ENCODE measurements at places on chromosomes 16 and 17. TPM values are rescaled to one million over a fixed set of nuclear protein-coding genes. Genes with fewer than 3 reads are reported as not detected.
A peak's percentile ranks its signal among the peaks of the same experiment; 100 is the strongest.

NR1D1 gene
- total RNA-seq = 7.9 TPM

KRT36 gene
- not detected for total RNA-seq

GOSR1 gene
- 54.8 TPM for total RNA-seq

BOLA2B gene
- total RNA-seq = 300 TPM

SARM1 gene
- 36.4 TPM for total RNA-seq

KRT12 gene
- total RNA-seq = not detected

ZNF646 gene
- total RNA-seq = 23.3 TPM

CACNG1 gene
- not detected for total RNA-seq

IRX6 gene
- total RNA-seq = not detected

- no peak for DNase-seq
Observed at GRCh38 chr16:20628213-20628612, 52.0 kb upstream of the ACSM2B start.

- no peak for DNase-seq
Observed at GRCh38 chr17:82687375-82687861, 11.1 kb downstream of the RAB40B start.

- no peak for DNase-seq
Observed at GRCh38 chr16:87691686-87692079, 74.1 kb downstream of the KLHDC4 start.

DNA sequence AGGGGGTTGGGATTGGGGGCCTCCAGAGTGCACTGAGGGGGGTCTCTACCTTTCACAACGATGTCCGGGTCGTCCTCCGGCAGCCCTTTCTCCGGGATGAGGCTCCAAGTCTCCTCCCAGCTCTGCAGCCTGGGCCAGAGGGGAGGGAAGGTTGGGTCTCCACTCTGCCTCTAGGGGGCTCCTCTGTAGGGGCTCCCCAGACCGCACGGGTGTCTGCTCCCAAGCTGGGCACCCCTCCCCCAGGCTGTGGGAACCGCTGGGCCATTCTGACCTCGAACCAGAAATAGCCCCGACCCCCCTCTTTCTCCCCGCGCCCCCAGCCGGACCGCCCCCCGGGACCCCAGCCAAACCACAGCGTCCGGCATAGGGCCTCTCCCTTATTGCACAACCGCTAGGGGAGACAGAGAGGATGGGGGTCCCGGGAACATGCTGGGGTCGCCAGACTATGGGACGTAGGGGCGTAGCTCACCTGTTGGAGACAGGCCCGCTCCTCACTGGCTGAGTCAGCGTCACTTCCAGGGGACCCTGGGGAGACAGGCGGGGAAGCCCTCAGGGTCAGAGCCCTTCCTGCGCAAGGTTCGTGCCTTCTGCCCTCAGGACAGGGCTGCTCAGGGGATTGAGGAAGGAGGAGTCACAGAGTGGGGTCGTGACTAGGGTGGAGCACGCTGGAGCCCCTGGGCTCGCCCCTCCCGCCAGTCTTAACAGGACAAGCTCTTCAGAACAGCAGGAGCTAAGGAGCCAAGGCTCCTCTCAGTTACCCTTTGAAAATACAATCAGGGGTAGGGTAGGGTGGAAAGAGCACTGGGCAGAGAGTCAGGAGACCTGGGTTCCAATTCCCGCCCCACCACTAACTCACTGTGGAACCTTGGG is 2.7 kb downstream of the PLEKHH3 start:
- DNase-seq = peak; percentile 73

DNA sequence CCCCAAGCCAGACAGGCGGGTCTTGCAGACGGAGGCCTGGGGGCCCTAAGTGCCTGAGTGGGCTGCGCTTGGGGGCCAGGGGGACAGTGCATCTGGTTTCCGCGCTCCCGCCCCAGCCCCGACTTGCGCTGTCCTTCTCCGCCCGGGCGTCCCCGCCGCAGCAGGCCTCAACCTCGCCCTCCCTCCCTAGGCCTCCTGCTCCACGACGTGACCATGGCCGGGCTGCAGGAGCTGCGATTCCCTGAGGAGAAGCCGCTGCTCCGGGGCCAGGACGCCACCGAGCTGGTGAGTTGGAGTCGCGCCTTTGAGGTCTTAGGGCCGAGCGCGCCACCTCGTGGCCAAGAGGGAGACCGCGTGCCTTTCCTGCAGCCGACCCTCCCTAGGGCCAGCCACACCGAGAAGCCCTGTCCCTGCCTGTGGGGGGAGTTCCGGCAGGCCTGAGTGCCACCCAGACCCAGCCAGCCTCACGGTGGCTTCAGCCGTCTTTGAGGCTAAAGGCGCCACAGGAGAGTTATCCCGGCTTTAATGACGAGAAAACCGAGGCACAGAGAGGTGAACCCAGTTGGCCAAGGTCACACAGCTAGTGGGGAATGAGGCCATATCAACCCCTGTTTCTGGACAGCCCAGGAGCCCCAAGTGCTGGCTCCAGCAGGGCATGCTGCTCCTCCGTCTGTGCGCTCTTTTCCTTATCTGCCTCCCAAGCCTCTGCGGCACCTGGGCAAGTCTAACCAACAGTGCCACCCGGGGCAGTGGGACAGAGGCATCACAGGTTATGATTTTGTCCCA is 12.2 kb upstream of the NDRG4 start:
- DNase-seq = peak; percentile 91

GRCh38 chr17:80822700-80823410 is 168.8 kb upstream of the CHMP6 start:
- DNase-seq = no peak

- DNase-seq = no peak
Observed at GRCh38 chr16:55487048-55487803, 8.2 kb downstream of the MMP2 start.

DNA sequence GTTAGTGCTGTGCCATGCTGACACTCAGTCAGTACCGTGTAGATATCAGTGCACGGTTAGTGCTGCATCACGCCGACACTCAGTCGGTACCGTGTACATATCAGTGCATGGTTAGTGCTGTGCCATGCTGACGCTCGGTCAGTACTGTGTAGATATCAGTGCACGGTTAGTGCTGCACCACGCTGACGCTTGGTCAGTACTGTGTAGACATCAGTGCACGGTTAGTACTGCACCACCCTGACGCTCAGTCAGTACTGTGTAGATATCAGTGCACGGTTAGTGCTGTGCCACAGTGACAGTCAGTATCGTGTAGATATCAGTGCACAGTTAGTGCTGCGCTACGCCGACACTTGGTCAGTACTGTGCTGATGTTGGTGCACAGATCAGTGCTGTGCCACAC is 102.8 kb upstream of the ZNF469 start:
- no peak for DNase-seq

- no peak for DNase-seq
Observed at GRCh38 chr16:55663765-55664677, 8.2 kb downstream of the SLC6A2 start.

GRCh38 chr16:27685807-27686206 is 135.9 kb downstream of the KATNIP start:
- DNase-seq = no peak

DNA sequence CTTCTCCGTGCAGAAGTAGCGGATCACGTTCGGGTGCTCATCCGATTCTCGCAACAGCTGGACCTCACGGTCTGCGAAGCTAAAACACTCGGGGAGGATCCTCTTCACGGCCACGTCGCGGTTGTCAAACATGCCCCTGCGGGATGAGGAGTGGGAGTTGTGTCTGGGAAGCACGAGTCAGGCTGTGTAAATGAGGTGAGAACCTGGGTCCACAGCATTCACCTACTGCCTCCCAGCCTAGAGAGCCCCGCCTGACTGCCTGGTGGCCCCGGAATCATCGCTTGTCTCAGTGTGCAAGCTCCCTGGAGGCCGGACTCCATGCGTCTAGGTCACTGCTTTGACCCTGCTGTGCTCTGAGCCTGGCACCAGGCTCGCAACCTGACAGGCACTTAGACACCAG is 33.9 kb upstream of the ICAM2 start:
- DNase-seq = no peak

DNA sequence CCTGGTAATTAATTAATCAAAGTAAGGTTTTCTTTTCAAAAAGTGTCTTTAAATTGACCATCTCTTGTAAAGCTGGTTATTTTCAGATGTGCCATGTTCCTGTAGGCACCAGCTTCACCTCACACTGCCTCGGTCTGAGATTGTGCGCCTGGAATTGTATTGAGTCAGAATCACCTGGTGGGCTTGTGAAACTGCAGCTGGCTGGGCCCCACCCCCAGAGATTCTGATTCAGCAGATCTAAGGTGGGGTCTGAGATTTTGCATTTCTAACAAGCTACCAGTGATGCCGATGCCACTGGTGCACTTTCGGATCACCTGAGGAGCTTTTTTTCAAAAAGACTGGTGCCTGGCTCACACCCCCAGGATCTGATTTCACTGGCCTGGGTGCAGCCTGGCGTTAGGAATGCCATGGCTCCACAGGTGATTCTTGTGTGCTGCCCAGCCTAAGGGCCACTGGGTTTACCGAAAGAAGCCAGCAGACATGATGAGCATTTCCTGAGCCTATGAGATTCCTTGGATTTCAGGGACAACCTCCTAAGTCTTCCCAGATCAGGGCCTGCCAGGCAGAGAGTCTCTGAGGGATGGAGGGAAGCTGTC is 59.2 kb upstream of the TOB1 start:
- no peak for DNase-seq

GRCh38 chr17:75463603-75464002 is 7.2 kb downstream of the TMEM94 start:
- DNase-seq = no peak

DNA sequence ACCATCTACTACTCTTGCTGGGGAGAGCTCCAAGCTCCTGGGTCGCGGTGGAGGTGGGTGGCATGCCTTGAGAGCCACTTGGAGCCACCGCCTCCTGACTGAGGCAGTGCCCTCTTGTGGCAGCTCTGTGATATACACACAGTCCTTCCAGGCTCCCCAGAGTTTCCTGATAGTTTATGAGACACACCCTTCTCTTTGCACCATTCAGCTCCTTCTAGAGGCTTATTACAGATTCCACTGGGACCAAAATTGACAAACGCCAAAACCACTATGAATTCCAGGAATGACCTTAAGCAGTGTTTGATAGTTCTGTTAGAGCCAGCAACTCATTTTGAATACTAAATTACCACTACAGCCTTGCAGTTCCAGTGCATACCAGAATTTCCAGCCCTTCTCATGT is 170.1 kb upstream of the CDH13 start:
- DNase-seq = peak; percentile 76

DNA sequence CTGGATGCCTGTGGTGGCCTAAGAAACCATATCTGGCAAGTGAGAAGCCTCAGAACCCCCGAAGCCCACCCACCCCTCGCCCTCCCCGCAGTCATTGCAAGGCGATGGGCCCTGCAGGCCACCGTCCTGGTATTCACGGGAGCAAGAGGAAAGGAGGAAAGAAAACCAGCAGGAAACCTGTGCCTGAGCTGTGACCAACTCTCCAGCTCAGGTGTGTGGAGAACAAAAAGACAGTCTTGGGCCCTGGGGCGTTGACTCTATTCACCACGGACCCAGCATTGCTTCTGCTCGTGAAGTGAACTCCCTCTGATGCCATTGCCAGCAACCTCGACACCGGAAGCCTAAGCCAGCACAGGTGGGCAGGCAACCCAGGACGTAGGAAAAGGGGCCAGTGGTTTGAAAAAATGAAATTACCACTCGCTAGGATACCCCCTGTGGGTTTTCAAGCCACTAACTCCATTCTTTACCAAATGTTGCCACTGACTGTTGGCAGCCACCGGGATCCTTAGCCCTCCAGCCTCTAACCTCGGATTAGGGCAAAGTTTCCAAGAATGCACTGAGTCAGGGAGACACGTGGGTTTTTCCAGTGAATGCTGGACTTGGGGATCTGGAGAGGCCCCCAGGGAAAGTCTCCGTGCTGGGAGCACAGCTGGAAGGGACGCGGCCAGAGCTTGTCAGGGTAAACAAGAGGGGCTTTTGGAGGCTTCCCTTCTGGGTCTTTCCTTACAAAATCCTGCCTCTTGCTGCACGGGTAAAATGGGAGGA is 25.1 kb downstream of the FA2H start:
- no peak for DNase-seq

GRCh38 chr17:48549914-48550501 is 5.1 kb upstream of the HOXB2 start:
- DNase-seq = no peak

DNA sequence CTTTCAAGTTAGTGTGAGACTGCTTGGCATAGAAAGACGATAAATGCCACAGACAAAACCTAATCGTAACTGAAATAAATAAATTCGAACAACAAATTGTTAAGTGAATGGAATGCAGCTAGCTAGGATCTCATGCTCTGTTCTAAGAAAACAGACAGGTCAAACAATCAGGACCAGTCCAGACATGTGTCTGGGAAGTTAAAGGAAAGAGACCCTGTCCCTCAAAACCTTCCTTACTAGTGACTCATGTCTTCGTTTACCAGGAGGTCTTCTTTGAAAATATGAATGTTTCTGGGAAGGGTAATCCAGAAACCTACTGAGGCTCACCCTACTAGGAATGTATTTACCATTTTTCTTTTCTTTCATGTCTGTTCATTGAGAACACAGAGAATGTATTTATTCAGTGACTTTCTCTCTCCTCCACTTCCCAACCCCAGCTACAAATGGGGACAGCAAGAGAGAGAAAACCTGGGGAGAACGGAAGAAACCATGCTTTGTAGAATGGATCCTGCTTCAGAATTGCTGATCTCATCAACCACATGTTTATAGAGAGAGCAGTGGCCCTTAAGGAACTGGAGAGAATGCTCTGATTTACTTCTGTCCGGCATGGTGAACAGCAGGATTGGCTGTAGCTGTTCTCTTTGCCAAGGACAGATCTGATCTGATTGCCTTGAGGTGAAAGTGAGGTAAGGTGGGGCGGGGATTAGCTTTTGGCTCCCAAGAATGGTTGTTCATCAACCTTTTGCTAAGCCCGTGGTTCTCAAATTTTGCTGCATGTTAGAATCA is 39.4 kb upstream of the DHX8 start:
- no peak for DNase-seq

- DNase-seq = no peak
Observed at GRCh38 chr16:31568577-31569359, 41.1 kb downstream of the AHSP start.

DNA sequence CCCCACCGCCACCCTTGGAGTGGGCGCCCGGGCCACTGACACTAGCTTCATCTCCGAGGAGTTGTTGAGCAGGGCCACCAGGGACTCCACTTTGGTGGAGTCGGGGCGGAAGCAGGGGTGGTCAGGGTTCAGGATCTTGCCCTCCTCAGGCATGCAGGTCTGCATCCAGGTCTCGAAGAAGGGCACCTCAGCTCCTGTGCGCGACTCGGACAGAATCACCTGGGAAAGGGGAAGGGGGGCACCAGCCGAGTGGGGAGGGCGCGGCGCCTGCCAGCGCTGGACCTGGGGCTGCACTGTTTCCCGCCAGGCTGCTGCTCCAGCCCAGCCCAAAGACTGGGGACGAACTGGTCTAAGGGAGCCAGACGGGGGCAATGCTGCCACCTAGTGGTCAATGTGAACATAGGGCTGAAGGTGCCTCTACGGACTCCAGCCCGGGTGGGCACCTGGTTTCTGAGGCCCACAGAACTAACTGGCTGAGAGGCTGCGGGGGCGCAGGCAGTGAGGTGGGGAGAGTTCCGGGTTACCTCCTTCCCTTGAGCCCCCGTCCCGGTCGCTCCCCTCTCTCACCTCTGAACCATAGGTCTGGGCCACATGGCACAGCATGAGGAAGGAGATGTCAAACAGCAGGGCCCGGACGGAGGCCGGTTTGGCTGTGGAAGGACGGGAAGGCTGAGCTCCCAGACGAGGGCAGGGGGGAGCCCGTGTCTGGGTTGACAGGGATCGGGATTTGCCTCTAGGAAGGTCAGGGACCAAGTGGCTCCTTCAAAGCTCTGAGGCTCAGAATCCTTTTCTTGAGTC is 11.8 kb downstream of the CSF3 start:
- DNase-seq = peak; percentile 92

Data from activated CD4-positive, alpha-beta T cell treated with anti-CD3 and anti-CD28 coated beads, Interleukin-2, amount 10 ng/mL, durations not matched to agents 24 days and 14 days (primary cell).